Left renal pelvis (tissue), 4 donors: ENCODE measurements at places on chromosomes 1 and 21. TPM values are rescaled to one million over a fixed set of nuclear protein-coding genes. Genes with fewer than 3 reads are reported as not detected.

DNA sequence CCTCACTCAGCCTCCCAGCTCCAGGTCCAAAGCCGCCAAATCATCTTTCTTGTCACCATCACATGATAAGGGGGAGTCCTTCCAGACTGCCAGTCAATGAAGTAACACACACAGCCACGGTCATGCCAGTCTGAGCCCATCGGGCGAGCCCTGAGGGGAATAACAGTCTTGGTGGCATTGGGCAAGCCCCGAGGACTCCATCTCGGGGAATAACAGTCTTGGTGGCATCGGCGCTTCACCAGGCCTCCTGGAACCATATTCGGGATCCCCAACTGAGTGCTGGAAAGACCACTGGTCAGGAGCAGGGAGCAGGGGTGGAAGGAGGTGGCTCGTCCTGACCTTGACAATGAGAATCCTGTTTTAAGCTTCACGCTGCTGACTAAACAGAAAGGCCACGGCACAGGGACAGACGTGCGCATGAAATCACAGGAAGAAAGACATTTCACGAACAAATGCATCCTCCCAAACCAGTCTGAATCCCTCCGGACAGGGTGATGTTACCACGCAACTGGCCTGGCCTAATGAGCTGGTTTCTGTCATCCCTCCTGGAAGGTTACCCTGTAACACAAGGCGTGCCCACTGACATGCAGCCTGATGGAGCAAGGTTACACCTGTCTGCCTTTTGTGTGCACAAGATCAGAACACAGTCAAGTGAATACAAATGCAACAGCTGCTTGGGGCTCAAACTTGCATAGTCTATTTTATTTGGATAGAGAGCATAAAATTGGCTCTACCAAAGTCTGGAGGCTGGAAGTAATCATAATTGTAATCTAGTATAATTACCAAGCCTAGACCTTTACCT is 517.4 kb downstream of the KIF26B start:
- DNase-seq = no peak

DNA sequence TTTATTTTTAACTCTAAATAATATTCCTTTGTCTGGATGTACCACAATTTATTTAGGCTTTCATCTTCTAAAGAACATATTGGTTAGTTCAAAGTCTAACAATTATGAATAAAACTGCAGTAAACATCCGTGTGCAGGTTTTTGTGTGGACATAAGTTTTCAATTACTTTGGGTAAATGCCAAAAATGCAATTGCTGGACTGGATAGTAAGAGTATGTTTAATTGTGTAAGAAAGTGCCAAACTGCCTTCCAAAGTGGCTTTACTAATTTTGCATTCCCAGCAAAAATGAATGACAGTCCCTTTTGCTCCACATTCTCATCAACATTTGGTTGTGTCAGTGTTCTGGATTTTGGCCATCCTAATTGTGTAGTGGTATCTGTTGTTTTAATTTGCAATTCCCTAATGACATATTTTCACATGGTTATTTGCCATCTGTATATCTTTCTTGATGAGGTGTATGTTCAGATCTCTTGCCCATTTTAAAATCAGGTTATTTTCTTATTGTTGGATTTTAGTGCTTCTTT is 113.8 kb downstream of the DPYD start:
- no peak for DNase-seq

DNA sequence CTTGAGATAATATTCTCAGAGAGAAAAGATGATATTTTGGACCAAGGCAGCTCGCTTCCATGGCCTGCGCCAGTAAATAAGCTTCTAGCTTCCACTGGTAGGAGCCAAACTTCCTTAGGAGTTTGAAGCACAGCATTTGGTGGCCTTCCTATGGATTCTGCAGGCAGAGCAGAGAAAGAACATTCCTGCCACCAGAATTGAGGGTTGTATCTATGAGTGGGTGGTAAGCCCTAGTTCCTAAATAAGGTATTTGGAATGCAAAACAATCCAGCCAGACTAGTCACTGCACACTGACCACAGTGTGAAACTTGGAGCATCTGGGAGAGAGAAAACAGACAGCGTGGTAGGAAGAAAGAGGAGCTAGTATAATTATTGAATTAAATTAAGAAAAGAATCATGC is 54.1 kb upstream of the BCAR3 start:
- DNase-seq = no peak

DNA sequence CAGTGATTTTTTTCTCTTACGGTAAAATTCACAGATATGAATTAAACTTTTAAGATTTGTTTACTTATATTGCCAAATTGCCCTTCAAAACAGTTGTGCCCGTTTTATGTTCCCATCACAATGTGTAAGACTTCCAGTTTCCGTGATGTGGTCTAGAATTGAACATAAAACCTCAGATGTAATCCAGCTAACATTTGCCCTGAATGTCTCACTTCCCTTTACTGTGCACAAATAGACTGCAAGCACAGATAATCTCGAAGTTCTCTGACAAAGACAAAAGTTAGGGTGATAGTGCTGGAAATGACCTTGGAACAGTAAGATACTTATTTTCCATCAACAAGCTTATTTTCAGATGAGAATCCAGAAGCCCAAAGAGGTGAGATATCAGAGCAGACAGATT is 177.5 kb downstream of the ZZZ3 start:
- DNase-seq = no peak

GRCh38 chr1:205938682-205939081 is 4.6 kb downstream of the SLC26A9 start:
- DNase-seq = no peak

DNA sequence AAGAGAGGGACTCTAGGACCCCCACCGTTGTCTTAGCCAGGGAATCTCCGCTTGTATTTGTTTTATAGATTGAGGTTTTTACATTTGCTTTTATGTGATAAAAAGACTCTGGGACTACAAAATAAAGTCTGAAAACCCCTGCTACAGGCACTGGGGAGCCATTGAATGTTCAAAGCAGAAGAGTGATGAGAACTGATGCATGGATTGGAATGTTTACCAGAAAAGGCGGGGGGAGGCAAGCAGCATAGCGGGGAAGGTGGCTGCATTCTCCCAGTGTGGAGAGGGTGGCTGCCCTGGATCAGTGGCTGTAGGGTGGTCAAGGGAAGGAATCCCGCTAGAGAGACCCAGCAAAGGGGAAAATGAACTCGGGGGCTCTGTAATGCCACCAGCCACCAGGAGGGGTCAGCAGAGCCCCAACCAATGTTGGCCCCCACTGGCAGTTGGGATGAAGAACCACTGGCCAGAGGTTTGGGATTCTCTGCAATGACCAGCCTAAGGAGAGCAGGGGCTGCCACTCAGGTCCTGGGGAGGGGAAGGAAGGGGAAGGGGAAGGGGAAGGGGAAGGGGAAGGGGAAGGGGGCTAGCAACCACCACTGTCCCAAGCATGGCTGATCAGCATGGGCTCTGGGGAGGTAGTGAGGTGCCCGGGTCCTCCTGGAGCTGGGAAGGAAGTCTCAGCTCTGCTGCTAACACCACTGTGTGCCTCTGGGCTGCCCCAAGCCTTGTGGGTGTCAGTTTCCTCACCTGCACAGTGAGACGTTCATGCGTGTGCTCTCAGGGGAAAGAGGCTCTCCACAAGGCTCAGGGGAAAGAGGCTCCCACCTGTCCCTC is 19.2 kb upstream of the PEF1 start:
- DNase-seq = no peak

DNA sequence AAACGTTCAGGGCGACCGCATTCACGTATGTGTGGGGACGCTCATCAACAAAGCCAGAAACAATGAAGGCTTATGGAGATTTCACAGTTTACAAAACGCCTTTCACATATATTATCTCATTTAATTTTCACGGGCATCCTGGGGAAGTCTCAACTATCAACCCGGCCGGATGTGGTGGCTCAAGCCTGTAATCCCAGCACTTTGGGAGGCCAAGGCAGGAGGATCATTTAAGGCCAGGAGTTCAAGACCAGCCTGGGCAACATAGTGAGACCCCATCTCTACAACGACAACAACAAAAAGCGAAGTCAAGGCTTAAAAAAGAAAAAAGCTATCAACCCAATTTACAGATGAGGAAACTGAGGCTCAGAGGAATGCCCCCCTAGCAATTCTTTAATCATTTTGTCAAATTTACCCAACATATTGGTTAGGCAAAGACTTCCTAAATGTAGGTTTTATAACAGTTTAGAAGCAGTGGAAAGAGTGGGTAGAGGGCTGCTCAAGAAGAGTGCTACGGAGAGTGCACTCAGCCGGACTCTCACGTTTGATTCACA is 28.3 kb downstream of the SLC66A1 start:
- no peak for DNase-seq

- DNase-seq = no peak
Measured at GRCh38 chr1:41558761-41559171, 74.3 kb upstream of the EDN2 start.

DNA sequence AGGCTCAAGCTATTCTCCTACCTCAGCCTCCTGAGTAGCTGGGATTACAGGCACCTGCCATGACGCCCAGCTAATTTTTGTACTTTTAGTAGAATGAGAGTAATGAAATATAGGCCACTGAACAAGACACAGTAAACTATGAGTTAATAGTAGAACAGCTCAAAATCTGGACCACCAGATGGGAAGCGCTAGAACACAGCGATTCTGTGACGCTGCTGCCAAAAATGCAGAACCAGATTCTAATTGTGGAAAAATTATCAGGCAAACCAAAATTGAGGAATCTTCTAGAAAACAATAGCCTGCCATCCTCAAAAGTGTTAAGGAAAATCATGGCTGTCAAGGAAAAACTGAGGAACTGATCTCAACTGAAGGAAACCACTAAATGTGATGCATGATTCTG is 111.4 kb upstream of the TIAM1 start:
- DNase-seq = no peak

GRCh38 chr1:193402037-193402436 is 215.6 kb upstream of the B3GALT2 start:
- no peak for DNase-seq

DNA sequence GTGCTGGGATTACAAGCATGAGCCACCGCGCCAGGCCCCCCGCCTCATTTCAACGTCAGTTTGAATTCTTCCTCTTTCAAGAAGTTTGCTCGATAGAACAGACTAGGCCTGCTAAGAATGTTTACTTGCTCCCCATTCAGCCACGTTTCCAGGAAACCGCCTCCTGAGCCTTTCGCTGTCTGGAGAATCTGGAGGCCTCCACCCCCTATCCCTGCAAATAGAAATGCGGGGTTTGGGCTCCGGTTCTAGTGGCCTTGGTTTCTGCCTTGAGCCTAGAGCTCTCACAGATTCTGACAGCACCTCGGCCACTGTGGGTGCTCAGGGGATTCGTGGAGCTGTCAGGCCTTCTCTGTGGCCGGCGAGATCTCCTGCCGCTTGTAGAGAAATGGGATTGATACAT is 84.3 kb downstream of the UBIAD1 start:
- no peak for DNase-seq

GRCh38 chr21:42459546-42460215 is 36.3 kb downstream of the RSPH1 start:
- DNase-seq = no peak

- DNase-seq = no peak
Measured at GRCh38 chr1:167244244-167244643, 23.6 kb downstream of the POU2F1 start.

GRCh38 chr1:227816750-227817446 is 1.4 kb downstream of the PRSS38 start:
- no peak for DNase-seq

DNA sequence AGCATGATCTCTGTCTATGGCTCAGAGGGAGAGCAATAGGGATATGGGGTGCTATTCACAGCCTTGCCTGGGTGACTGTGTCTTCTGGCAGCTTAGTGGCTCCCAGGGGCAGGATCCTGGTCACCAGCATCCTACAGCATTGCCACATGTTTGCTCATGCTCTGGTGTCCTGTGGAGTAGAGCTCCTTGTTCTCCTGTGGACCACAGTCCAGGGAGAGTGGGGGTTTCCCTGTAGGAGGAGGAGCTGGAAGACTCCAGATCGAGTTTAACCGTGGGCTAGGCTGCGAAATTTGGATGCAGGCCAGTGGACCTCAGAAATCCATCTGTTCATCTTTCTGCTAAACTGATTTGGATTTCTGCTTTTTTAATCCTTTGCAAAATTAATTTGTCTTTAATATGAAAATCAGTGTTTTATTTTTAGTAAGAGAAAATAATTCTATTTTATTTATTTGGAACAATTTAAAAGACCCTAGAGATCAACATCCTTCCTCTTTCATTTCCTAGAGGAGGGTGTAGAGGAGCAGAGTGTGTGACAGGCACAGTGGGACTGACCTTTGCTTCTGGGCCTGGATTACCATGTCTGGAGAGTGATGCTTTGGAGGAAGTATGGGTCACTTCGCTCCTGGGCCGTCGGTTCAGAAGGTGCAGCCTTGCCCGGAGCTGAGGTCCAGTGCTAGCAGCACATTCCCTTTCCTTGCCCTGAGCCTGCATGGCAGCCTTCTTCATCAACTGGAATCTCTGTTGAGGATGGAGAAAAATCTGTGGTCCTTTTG is 17.4 kb downstream of the ADARB1 start:
- no peak for DNase-seq

- no peak for DNase-seq
Measured at GRCh38 chr1:231958448-231958847, 331.9 kb downstream of the DISC1 start.

- no peak for DNase-seq
Measured at GRCh38 chr1:209398313-209398991, 185.1 kb upstream of the CAMK1G start.

GRCh38 chr1:204258213-204259115 is 44.7 kb upstream of the GOLT1A start:
- DNase-seq = no peak

The C21orf58 gene
- polyA plus RNA-seq = 11.4 TPM

The TNFAIP8L2 gene
- 1.8 TPM for polyA plus RNA-seq

The ERVH48-1 gene
- polyA plus RNA-seq = 0.62 TPM

The PRDX1 gene
- polyA plus RNA-seq = 344 TPM

The DCST1 gene
- 0.22 TPM for polyA plus RNA-seq

The LIPI gene
- 0.26 TPM for polyA plus RNA-seq

The KCNE2 gene
- polyA plus RNA-seq = 1.1 TPM

The KRTAP13-1 gene
- polyA plus RNA-seq = not detected

The LDLRAD1 gene
- polyA plus RNA-seq = 0.10 TPM

The COPA gene
- 150 TPM for polyA plus RNA-seq

The OPTC gene
- not detected for polyA plus RNA-seq

The BLACAT1 gene
- polyA plus RNA-seq = 0.34 TPM

The SERPINC1 gene
- polyA plus RNA-seq = 5.5 TPM
